ENCODE measurements at places on chromosomes 11 and 22.

DNA sequence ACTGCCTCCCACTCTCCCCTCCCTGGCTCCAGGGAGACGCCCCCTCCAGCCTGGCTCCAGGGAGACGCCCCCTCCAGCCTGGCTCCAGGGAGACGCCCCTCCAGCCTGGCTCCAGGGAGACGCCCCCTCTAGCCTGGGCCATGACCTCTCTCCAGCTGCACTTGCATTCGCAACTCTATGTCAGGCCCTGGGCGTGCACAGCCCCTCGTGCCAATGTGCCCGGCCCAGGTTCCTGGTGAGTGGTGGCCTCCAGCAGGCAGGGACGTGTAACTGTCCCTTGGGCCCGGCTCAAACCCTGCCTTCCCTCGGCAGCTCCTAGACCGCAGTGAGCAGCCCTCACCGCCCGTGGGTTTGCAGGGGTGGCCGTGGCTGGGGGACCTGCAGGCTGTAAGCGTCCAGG is 6.9 kb downstream of the MUC6 start:
- no peak for DNase-seq

GRCh38 chr11:126645186-126645585 is 289.7 kb downstream of the ST3GAL4 start:
- no peak for DNase-seq

- no peak for DNase-seq
Observed at GRCh38 chr11:55773138-55773537, at the start of gene OR5D13. TSS of gene OR5D13 (plus strand) at chr11:55773438. CDS start at chr11:55773438, 0 bp downstream.

DNA sequence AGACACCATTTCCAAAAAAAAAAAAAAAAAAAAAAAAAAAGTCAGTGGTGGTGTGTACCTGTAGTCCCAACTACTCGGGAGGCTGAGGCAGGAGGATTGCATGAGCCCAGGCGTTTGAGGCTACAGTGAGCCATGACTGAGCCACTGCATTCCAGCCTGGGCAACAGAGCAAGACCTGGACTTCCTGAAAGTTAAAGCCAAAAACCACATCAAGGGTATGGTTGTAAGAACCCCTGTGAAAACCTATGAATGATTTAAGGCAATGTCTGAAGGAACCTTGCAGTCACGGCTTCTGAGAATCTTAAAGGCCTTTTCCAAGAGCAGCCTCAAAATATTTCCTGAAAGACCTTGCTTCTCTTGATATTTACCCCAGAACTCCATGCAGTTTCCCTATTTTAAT is 30.5 kb upstream of the MSANTD2 start:
- no peak for DNase-seq

GRCh38 chr11:129453293-129453721 is 77.7 kb downstream of the BARX2 start:
- no peak for DNase-seq

GRCh38 chr11:117478926-117479325 is 151.3 kb downstream of the CEP164 start:
- DNase-seq = no peak

- DNase-seq = no peak
Observed at GRCh38 chr11:11370255-11370961, 17.4 kb upstream of the CSNK2A3 start.

DNA sequence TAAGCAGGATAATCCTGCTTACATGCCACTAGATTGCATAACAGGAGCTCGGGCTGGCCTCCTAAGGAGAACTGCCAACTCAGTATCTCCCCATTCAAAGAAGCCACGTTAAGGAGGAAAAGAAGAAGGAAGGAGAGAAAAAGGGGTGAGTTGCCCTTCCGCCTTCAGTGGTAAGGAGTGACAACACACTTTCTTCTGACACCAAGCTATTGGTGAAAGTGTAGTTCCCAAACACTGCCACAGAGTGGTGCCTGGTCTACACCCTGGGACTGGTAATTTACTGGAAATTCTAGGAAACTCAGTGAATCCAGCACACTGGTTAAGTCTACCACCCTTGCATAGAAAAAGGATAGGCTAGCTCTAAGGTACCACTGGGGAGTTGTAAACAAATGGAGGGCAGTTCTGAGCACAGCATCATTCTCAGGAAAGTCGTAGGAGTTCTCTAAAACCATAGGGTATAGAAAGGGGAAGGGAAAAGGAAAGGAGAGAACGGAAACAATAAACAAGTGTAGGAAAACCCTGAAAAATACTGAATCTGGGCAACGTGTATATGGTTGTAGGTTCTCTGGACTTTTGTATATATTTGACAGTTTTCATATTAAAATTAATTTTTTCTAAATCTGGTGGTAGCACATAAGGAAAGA is 58.2 kb downstream of the RRAS2 start:
- no peak for DNase-seq

GRCh38 chr11:113977071-113977490 is 2.2 kb downstream of the HTR3A start:
- DNase-seq = no peak
